ENCODE measurements at places on chromosomes 16 and 17.

- no peak for DNase-seq
Measured at GRCh38 chr17:79340333-79341221, 266.0 kb downstream of the ENGASE start.

GRCh38 chr17:74825952-74826719 is 33.5 kb downstream of the GRIN2C start:
- DNase-seq: no peak

GRCh38 chr17:9862949-9863348 is 37.2 kb downstream of the GLP2R start:
- no peak for DNase-seq

GRCh38 chr16:78896280-78896679 is 704.3 kb downstream of the MAF start:
- no peak for DNase-seq

DNA sequence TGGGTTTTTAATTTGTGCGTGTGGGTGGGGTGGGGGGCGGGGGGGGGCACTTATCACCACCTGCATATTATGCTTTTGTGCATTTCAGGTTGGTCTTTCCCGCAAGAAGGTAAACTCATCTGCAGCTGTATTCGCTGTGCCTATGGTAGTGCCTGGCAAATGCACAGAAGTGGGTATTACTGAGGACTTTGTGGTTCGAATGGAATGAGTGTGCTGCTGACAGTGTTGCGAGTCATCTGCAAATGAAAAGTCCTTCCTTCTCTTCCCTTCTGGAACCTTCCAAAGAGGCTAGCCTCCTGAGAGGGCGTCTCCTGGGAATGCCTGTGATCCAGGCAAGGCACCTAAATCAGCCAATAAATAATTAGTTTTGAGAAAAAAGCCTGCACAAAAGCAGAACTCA is 532.9 kb downstream of the MAF start:
- no peak for DNase-seq

DNA sequence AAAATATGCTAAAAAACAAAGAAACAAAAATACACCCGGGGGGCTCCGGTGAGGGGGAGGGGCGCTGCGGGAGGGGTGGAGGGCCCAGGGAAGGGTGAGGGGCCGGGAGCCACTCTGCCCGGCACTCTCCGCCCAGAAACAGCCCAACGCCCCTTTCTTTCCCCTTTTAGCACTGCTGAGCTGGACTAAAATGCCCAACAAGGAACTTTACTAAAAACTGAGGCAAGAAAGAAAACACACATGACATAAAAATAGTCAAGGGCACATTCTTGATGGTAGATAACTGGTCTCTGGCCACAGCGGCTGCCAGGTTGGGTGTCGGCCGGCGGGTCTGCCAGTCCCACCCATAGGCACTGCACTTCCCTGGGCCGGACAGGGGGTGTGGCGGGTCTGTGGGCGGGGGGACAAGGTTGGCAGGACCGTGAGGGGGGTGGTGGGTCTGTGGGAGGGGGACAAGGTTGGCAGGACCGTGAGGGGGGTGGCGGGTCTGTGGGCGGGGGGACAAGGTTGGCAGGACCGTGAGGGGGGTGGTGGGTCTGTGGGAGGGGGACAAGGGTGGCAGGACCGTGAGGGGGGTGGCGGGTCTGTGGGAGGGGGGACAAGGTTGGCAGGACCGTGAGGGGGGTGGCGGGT is 20.9 kb downstream of the METRNL start:
- no peak for DNase-seq

DNA sequence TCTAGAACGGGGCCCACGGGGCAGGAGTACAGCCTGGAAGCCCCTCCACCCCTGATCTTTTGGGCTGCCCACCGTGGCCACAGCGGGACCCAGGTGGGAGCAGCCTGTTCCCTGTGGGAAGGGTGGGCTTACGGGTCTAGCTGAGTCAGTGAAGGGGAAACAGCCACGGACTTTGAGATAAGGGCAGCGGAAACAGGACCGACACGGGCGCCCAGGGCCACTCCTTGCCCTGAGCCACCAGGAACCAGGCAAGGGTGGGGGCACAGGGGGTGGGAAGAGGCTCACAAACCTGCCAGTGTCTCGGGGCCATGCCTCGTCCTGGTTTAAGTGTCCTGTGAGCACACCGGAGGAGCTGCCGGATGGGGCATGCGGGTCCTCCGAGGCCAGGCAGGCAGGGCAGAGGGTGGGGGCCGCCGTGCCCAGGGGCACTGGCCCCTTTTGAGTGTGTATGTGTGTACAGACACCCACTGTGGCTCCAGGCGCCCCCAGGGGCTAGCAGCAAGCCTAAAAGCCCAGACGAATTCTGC is 47.6 kb upstream of the PVALEF start:
- no peak for DNase-seq

DNA sequence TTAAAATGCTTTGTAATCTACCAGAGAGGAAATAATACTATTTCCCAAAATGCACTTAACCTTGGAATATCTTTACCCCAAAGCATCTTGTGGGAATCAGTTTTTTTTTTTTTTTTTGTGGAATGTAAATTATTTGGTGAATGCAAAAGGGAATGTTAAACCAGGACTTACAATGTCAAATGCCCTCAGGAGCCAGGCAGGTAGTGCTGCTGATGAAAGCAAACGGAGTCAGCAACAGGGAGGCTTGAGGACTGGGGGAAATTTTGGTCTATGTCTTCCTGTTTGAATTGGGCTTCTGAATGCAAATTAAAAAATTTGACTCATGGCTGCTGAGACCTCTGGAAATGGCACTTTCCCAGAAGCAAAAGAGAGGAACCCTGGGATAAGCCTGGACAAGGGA is 96.5 kb upstream of the NLRP1 start:
- DNase-seq: no peak

- no peak for DNase-seq
Measured at GRCh38 chr17:59547131-59547915, 18.1 kb upstream of the DHX40 start.

DNA sequence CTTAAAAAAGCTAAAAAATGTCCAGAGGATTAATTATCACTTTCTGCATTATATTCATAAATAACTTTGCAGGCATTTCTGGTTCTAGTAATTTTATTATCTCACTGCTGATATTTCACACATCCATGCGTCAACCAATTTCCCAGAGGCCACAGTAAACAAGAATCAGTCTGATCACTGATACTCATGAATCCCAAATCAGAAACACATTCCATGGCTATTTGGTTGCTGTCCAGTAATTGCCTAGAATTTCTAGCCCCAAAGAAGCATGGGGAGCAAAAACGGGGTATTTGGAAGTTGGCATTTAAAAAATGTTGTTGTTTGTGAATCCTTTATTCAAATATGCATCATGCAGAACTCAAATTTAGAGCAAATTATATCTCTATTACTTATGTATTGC is 244.8 kb downstream of the CDH8 start:
- no peak for DNase-seq

DNA sequence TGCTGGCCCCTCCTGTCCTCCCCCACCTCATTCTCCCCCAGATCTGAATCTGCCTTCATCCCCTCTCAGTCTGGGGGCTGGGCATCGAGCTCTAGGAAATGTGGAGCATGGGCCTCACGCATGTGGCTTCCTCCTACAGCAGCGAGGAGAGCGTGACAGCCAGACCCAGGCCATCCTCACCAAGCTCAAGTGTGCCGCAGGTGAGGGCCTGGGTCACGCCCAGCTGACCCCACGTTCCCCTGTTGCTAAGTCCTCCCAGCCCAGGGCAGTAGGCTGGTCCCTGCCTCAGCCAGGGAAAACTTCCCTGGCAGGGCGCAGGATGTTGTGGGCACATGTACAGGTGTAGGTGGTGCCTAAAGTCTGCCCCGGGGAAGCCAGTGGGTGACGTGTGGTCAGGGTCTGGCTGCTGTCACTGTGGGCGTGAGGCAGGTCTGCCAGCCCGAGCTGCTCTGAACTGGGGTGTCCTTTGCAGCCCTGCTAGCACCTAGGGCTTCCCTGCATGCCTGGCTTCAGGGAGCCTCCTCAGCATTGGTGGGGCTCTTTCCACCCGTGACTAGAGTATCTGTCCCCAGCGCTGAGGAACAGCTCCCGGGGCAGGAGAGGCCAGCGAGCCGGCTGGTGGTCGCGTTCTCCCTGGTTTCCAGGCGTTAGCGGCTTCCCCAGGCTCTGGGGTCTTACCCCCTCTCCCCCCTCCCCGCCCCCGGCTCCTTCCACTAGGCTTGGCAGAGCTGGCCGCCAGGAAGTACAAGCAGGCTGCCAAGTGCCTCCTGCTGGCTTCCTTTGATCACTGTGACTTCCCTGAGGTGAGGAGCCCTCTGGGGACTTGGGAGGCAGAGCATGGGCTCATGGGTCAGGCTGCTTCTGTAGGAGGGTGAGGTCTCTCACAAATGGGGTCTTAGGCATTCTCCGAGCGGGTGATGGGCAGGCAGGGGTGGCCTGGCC is 3.6 kb downstream of the GPS1 start:
- no peak for DNase-seq

DNA sequence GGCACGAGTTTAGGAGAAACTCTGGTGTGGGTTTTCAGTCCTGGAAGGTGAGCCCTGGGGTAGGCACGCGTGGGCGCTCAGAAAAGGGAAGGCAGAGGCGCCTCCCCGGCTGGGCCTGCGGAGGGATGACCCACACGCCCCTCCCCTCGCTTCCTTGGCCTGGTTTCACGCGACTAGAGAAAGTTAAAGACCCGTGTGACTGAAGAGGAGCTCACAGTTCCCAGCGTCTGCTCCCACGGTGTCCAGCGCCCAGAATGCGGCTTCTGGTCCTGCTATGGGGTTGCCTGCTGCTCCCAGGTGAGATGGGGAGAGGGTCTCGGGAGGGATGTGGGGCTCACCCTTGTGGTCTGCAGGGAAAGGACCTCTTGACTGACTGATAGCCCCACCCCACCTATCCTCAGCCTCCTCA is at the start of gene CD300LG:
CD300LG (plus strand) TSS at position 214 of the 409 bp plus-strand sequence; CDS start at position 255, 41 bp downstream.
- no peak for DNase-seq

GRCh38 chr17:43750153-43750552 is 8.4 kb downstream of the SOST start:
- no peak for DNase-seq

GRCh38 chr16:1225051-1225451 is at the start of gene TPSG1:
Gene TPSG1, minus strand, starts transcription at chr16:1225268. Its CDS starts 16 bp downstream, at chr16:1225252.
- DNase-seq: no peak

DNA sequence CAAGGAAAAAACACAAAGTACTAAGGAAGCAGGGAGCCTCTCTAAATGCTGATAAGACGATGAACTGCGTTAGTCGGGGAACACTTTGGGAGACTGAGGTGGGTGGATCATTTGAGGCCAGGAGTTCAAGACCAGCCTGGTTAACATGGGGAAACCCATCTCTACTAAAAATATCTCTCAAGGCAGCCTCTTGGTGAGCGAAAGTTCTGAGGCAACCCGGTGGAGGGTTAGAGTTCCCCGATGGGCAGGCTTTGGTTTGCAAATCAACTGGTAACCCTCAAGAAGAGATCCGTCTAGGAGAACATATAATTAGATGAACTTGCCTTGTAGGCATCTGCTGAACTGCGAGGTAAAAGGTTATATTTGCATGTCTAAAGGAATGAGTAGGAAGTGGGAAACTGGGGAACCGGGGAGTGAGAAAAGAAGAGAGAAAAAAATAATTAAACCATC is 44.6 kb downstream of the WSB1 start:
- DNase-seq: no peak

- no peak for DNase-seq
Measured at GRCh38 chr17:968812-969730, 10.5 kb downstream of the NXN start.

DNA sequence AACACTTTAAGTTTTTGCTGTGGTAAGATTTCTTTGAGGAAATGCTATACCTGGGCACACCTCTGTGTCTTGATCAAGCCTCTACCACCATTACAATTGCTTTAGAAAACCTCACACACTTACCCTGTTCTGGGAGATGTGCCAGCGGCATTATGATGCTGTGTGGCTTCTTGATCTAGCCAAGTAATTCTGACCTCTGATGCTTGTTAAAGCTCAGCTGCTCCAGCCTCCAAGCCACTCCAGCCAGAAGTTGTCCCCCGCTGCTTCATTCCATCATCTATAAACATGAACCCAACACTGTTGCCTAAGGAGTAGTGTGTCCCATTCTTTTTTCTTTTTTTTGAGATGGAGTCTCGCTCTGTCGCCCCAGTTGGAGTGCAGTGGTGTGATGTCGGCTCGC is 60.1 kb downstream of the CYLD start:
- no peak for DNase-seq

DNA sequence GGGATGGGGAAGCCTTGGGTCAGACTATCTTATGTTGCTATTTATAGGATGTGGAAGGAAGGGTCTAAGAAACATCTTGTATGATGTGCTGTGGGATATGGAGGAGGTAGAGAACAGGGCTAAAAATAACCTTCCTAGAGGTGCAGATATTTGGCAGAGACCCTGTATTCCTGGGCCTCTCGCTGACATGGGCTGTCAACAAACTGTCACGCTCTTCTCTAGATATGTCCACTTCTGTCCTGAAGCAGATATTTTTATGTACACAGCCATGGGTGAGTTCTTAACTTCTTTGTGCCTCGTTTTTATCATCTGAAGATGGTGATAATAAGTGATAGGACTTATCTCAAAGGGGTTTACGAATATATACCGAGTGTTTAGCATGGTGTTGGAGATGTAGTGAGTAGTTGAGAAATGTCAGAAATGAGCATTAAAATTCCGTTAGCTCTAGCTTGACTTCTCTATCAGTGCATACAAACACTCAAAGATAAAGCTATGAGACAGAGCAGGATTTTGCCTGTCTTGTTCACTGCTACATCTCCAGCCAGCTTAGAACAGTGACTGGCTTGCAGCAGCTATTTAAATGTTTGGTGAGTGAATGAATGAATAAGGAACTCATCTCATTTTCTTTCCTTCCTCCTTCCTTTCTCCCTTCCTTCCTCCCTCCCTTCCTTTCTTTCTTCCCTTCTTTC is 2.9 kb upstream of the AQP8 start:
- DNase-seq: no peak

DNA sequence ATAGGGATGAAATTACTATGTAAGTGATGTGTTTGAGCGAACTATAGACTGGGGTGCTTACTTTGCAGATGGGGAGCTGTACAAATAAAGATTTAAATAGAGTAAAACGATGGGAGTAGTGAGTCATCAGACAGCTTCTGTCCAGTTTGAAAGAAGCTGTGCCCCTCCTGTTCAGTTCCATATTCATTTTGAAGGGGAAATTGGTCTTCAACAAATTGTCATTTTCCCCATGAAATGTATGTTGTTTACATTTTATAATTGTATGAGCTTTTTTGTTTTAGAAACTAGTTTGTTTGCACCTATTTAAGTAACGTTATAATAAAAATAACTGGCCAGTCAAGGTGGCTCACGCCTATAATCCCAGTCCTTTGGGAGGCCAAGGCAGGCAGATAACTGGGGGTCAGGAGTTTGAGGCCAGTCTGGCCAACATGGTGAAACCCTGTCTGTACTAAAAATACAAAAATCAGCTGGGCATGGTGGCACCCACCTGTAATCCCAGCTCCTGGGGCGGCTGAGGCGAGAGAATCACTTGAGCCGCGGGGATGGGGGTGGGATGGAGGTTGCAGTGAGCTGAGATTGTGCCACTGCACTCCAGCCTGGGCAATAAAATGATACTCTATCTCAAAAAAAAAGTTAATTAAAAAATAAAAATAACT is 20.2 kb downstream of the SEC14L1 start:
- DNase-seq: no peak
